ENCODE measurements at places on chromosomes 6 and 20.

DNA sequence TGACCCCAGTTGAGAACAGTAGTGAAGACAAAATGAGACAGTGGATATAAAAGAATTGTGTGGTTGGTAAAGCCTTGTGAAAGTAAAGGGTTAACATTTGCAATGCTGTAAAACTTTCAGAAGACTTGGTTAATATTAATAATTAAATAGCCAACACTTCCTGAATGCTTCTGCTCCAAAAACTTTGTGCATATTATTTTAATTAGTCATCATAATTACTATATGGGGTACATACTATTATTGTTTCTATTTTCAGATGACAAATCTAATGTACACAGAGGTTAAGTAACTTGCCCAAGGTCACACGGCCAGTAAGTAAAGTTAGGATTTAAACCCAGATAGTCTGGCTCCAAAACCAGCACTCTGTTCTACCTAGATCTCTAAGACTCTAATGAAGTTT, 291.3 kb downstream of the OGFRL1 start:
- DNase-seq: no peak

GRCh38 chr20:15362849-15363248, 1025.4 kb upstream of the FLRT3 start:
- DNase-seq: no peak

GRCh38 chr6:166989427-166990032, 9.7 kb upstream of the CEP43 start:
- no peak for DNase-seq

DNA sequence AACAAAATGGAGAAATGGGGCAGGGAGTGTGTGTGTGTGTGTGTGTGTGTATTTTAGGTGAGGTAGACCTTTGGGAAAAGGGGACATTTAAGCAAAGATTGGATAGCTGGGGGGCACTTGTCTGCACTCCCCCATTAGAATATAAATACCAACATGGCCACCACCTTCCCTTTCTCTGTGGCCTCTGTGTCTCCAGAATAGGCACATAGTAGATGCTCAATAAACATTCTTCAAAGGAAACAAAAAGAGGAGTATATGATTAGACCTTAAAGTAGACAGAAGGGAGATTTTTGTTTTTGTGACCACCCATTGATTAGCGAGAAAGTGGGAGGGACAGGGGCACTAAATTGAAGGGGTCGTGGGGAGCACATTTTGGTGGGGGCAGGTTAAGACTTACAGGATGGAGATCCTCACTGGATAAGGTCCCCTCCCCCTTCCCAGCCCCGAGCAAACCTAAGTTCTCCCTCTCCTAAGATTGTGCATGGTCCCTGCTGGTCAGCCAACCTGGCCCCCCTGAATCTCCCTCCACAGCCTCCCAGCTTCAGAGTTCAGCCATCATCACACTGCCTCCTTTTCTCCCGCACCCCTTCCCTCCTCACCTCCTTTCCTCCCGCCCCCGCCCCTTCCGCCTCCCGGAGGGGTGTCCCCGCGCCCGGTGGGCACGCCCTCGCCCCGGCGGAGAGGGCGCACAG, 514 bp upstream of the TSHZ2 start:
- DNase-seq: no peak

GRCh38 chr20:56634307-56634706, 5.2 kb downstream of the TFAP2C start:
- no peak for DNase-seq

DNA sequence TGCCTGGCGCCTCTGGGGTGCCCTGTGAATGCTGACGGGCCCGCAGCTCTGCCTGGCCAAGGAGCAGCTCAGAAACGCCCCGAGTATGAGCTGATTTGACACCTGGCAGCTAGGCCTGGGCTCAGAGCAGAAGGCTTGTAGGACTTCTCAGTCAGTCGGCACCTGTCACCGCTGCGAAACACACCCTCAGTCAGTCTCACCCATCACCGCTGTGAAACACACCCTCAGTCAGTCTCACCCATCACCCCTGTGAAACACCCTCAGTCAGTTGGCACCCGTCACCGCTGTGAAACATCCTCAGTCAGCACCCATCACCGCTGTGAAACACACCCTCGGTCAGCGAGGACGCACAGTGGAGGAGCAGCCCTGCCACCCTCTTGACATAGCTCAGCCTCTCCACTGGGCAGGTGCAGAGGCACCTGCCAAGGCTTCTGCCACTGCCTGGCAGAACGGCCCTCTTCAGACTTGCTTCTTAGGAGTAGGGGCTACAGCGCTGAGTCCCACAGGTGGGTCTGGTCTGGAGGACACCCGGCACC, 109.0 kb downstream of the PSMB1 start:
- no peak for DNase-seq

DNA sequence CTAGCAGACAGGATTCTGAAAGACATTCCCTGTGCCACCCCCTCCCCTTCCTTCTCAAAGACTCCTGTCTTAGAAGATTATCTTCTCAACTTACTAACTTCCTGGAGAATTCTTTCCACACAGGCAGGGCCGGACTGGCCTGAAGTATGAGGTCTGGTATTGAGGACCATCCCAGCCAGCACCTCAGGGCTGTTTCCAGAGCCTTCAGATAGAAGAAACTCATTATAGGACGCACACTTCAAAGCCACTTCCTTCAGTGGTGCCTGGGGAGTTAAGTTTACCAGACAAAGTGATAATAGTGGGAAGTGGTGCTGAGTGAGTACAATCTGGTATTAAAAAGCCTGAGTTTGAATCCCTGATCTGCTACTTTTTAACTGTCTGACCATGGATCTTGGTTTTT, 15.6 kb downstream of the KCNS1 start:
- DNase-seq: no peak

GRCh38 chr6:42188406-42188805, 6.3 kb downstream of the GUCA1B start:
- DNase-seq: no peak

- no peak for DNase-seq
Observed at GRCh38 chr6:111228094-111228493, 140.8 kb downstream of the SLC16A10 start.

DNA sequence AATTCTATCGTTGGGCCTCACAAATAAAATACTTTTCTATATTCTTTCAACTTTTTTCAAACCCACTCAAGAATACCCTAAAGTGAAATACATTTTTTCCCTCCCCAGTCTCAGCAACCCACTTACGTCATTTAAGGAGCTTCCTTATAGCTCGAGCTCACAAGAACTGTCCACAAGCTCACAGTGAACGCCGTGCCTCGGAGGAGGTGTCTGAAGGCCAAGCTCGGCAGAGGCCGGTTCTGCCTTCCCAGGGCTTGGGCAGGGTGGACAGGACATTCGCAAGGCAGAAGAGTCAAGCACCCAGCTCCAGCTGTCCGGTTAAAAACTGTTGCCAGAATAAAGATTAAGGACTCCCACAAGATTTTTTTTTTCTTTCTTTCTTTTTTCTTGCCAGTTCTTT, 802.3 kb downstream of the QKI start:
- no peak for DNase-seq

- DNase-seq: no peak
Observed at GRCh38 chr6:166596776-166597507, 10.5 kb upstream of the RAMACL start.

GRCh38 chr6:54525731-54526130, 217.5 kb downstream of the TINAG start:
- no peak for DNase-seq

DNA sequence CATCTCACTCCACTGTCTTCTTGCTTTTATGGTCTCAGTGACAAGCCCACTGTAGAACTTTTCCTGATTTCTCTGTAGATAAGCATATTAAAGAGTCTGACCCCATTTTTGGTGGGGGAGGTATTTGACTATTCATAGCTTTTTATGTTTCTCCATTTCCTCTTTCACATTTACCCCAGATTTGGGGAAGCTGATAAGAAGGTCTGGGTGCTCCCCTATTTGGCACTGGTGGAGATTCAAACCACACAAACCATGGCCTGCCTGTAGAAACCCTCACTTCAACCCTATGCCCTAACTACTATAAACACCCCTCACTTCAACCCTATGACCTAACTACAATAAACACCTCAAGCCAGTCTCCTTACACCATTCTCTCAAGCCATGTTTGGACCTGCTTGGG, 196.2 kb upstream of the SYNDIG1 start:
- no peak for DNase-seq

DNA sequence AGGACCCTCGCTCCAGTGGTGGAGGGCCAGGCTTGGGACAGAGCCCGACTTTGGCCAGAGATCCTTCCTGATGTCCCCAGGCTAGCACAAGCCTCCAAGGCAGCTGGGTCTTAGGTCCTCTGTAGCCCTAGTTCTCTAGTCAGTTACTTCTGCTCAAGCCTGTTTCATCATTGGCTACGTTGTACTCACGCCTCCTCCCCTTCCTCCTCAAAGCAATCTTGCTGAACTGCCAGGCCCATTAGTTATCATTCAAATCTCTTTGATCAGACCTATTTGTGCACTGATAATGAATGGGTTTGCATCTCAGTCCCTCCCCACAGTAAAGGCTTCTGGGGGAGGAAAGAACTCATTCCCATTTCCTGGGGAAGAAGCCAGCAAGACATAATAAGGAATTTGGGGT, 256.8 kb downstream of the NFATC2 start:
- no peak for DNase-seq

- DNase-seq: no peak
Observed at GRCh38 chr6:131914967-131915751, 36.0 kb downstream of the CCN2 start.

- DNase-seq: no peak
Observed at GRCh38 chr6:134345789-134346188, 27.9 kb upstream of the SGK1 start.

DNA sequence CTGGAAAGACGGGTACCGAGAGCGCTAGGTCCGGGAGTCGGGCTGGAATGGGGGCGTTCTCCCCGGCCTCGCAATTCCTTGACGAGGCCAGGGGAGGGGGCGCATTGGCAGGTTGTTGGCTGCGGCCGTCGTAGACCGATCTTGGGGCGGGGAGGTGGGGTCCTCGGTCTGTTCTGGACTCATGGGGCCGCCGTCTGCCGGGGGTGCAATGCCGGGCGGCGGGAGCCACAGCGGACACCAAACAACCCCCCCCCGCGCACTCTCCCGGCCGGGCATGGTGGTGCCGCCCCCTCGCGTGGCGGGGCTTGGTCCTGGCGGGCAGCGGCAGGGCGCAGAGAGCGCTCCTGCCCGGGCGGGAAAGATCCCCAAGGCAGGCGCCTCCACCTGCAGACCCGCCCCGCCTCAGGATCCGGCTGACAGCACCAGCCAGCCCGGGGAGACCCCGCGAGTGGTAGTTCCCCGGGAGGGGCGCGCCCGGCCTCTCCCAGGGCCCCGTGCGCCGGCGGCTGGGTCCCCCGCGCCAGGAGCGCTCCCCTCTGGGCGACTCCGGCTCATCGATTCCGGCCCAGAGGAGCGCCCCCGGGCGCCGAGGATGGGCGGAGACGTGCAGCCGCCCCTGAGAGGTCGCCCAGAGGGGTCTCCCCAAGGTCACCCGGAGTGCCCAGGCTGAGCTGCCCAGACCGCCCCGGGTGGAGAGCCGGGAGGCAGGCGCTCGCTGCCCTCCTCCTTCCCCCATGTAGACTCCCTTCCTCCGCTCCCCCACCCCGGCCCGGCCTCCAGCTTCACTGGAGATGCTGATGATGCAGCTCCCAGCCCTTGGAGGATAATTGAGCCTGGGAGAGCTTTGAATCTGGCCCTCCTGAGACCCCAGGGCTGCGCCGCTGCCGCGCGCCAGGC, 709 bp downstream of the PPP1R16B start:
- peak; percentile 51 for DNase-seq

DNA sequence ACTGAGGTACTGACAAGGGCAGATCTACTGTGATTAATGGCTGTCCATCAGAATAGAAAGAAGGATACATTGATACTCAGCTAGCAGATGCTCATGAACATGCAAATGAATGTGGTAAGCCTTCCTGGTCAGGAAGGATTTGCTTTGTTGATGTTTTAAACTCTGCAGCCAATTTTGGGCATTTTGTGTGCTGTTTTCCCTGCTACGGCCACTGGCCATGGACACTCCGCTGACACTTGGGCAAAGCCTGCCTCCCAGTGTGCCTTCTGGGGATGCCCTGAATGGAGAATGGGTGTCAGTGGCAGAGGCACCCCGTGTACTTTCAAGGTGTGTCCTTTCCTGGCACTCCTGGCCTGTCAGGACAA, 113.1 kb downstream of the SOBP start:
- peak; percentile 14 for DNase-seq

DNA sequence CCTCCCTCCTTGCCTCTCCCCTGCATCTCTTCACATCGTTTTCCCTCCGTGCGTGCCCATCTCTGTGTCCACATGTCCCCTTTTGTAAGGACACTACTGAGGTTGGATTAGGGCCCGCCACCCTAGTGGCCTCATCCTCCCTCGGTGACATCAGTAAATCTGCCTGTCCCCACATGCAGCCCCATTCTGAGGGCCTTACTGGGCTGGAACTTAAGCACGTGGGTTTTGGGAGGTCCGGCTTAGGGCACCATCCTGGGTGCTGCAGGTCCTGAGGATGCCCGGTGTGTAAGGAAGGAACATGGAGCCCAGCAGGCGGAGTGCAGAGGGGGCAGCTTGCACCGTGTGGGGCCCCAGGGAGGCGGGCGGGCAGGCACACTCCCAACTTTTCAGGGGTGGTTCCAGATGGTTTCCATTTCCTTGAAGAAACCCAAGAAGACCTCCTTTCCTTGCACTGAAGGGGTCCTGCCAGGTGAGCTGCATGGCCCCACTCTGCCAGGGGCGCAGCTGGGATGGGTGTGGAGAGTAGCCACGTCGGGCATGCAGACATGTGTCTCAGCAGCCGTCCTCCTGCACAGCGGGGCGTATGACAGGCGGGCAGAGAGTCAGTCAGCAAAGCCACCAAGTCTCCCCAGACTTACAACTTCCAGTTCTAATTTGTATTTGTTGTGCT, 329.9 kb downstream of the QKI start:
- no peak for DNase-seq

GRCh38 chr20:48448666-48449600, 378.9 kb downstream of the PREX1 start:
- DNase-seq: no peak

DNA sequence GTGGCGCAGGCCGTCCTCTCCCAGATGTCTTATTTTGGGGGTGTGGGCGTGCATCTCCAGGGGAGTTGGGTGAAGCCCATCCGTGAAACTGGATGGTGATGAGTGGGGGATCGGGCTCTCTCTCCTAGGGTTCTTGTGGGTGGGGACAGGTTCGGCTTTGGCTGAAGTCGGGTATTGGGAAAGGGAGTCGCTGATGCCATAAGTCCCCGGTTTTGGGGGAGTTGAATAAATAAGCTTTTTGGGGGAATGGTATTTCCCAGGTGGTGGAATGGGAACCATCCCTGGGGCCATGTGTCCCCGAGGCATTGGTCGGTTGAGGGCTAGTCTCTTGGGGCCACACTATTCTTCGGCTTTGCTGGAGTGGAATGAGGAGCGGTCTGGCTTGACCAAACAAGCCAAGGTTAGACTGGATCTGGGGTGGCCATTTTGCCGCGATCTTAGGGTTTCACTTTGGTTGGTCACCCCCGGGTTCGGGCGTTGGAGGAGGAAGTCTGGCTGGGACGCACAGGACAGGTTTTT, 481 bp downstream of the ZNF133 start:
- DNase-seq: no peak

DNA sequence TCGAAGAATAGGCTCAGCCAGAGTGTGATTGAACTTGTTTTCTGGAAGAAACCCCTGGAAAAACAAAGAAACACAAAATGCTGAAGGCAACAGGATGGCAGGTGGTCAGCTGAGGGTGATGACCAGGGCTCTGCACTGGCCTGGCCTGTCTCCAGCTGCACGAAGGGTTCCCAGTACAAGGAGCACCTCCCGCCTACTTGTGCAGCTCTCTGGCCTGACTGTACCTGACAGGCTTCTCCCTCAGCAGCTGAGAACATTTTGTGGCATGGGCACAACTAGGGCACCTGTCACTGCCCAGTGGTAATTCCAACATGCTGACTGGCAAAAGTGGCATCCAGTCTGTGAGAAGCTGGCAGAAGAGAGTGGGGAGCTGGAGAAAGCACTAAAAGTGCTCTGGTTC, 38.8 kb upstream of the EMILIN3 start:
- no peak for DNase-seq

- DNase-seq: no peak
Observed at GRCh38 chr6:134835993-134836392, 113.9 kb downstream of the ALDH8A1 start.
